Naive B cell (primary cell): ENCODE measurements at places on chromosomes 1 and 21. TPM values are rescaled to one million over a fixed set of nuclear protein-coding genes. Genes with fewer than 3 reads are reported as not detected.
A peak's percentile ranks its signal among the peaks of the same experiment; 100 is the strongest.

The RXRG gene
- not detected for polyA plus RNA-seq

The NUP133 gene
- 20.9 TPM for polyA plus RNA-seq

- H3K4me1 ChIP-seq = peaks cover 47% of the 10 kb centered on the region
- H3K27ac ChIP-seq = peak overlapping the region; percentile 97
- peak; percentile 71 for DNase-seq
Observed at GRCh38 chr1:27527223-27527889, 37.4 kb upstream of the WASF2 start.

- H3K27me3 ChIP-seq = no peaks in the 10 kb centered on the region
- no peak overlapping the region for H3K27ac ChIP-seq
- peaks cover 4% of the 10 kb centered on the region for H3K4me1 ChIP-seq
- no peak overlapping the region for H3K4me3 ChIP-seq
- no peak for DNase-seq
Observed at GRCh38 chr1:24406788-24407187, 6.8 kb downstream of the STPG1 start.

GRCh38 chr1:82445827-82446226, 645.1 kb downstream of the ADGRL2 start:
- H3K4me1 ChIP-seq = no peaks in the 10 kb centered on the region
- no peaks in the 10 kb centered on the region for H3K36me3 ChIP-seq
- no peak overlapping the region for H3K27ac ChIP-seq
- DNase-seq = no peak
- H3K27me3 ChIP-seq = no peaks in the 10 kb centered on the region

The ABCG1 gene
- 34.3 TPM for polyA plus RNA-seq

DNA sequence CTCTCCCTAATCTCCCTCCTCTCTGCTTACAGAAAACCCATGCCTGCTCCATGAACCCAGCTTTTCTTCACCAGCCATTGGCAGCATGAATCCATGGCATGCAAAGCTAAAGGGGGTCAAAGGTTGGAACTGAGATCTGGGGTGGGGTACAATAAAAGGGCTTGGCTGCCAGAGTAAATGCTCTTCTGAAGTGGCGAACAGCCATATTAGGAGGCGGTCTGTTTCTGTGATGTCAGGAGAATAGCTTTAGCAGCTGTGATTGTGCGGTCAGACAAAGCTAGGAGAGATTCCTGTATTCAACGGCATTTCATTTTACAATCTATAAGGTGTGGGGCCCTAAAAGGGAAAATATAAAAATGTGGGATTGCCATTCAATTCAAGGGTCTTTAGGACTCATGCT, 71.7 kb upstream of the TMPRSS2 start:
- H3K4me3 ChIP-seq = no peak overlapping the region
- no peaks in the 10 kb centered on the region for H3K4me1 ChIP-seq
- no peak for DNase-seq
- H3K27me3 ChIP-seq = peaks cover 14% of the 10 kb centered on the region
- H3K36me3 ChIP-seq = peaks cover 28% of the 10 kb centered on the region

GRCh38 chr1:24806588-24806987, 61.3 kb downstream of the CLIC4 start:
- no peaks in the 10 kb centered on the region for H3K36me3 ChIP-seq
- no peaks in the 10 kb centered on the region for H3K27me3 ChIP-seq
- no peak for DNase-seq

DNA sequence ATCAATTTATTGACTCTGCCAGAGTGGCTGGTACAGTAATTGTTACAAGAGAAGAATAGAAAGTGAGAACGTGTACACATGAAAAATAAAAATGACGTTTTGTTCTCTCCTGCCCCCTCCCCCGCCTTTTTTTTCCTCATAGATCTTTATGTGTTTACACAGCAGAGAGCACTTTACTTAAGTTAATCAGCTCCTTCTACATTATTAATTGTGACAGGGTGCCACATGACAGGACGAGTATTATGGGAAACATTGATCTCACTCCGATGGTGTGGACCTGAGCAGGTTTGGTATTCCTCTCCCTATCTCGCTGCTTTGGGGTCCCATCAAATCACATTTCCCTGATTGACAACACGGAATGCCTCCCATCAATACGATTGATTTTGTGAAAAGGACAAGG, 285.7 kb downstream of the TM2D1 start:
- no peaks in the 10 kb centered on the region for H3K4me1 ChIP-seq
- no peak overlapping the region for H3K4me3 ChIP-seq
- H3K27ac ChIP-seq = no peak overlapping the region
- no peaks in the 10 kb centered on the region for H3K27me3 ChIP-seq
- no peaks in the 10 kb centered on the region for H3K36me3 ChIP-seq

GRCh38 chr21:14785679-14786078, 239.6 kb upstream of the SAMSN1 start:
- no peak overlapping the region for H3K27ac ChIP-seq
- no peaks in the 10 kb centered on the region for H3K36me3 ChIP-seq
- H3K27me3 ChIP-seq = no peaks in the 10 kb centered on the region
- DNase-seq = no peak
- no peak overlapping the region for H3K4me3 ChIP-seq
- no peaks in the 10 kb centered on the region for H3K4me1 ChIP-seq
